ENCODE measurements at places on chromosomes 16 and 17. TPM values are rescaled to one million over a fixed set of nuclear protein-coding genes. Genes with fewer than 3 reads are reported as not detected.

The CHST4 gene
- total RNA-seq, result not detected

The B4GALNT2 gene
- total RNA-seq, result 0.09 TPM

The OR2C1 gene
- 0.80 TPM for total RNA-seq

The TMIGD1 gene
- total RNA-seq, result not detected

The SEPTIN12 gene
- total RNA-seq, result not detected

The MMP28 gene
- total RNA-seq, result 0.59 TPM

The FSCN2 gene
- total RNA-seq, result 5.5 TPM

The RIPOR1 gene
- 136 TPM for total RNA-seq

The CDH1 gene
- 8.2 TPM for total RNA-seq

The SLC35G6 gene
- total RNA-seq, result not detected

The HASPIN gene
- 6.7 TPM for total RNA-seq

DNA sequence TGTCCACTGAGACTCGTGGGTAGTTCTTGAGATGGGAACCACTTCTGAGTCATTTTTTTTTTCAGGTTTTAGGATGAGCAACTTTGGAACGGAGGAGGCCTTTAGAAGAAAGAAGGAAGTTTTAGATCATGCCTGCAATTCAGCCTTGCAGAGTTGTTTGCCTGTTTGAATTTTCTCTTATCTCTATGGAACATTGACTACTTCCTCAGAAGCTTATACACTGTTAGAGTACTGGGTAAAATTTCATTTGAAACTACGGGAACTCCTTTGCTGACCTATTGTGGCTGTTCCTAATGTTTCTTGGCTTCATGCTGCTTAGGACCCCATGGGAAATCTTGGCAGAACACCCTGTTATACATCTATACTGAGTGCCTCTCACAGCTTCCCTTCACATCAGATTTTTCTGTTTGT lies 70.8 kb downstream of the MAP2K6 start:
- no peak for DNase-seq

DNA sequence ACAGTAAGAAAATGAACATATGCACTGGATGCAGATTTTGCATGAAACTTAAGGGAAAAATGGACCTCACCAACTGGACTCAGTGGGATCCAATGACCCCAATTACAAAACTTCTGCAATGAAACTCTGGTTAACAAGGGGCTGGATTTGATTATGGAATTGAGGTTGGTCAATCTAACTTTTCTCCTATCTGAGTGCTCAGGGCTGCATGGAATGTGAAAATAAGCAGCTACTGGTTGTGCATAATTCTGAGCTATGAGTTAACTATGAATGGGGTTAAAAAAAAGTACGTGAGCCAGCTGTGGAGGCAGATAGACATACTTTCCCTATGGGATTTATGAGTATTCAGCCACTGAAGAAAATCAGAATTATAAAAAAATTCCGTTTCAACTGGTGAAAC lies 9.2 kb downstream of the FAM20A start:
- no peak for DNase-seq

DNA sequence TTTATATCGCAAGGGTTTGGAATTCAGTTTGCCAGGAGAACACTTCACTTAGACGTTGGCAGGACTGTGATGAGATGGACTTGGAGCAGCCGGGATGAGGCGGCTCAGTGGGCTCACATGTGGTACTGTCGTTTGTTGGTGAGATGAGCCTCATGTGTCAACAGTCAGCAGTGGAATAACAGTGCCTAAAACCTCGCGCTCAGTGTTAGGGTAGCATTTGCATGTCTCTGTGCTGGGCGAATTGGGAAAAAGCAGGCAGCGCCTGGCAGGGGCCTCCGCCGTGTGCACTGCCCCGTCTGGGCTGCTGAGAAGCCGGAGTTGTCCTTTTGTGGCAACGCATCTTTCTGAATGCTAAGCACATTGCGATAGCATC lies 49.7 kb downstream of the CRISPLD2 start:
- DNase-seq, result no peak

DNA sequence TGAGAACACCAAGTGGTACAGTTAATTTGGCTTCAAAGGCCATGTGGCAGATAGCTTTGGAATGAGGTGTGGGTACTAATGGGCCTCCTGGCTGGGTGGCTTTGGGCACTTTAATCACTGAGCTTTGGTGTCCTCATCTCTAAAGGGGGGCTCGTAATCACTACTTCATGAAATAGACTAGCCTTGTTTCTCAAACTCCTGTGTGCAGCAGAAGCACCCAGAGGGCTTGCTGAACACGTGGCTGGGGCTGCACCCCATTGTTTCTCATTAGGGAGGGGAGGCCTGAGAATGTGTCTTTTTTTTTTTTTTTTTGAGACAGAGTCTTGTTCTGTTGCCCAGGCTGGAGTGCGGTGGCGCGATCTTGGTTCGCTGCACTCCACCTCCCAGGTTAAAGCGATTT lies 5.8 kb downstream of the EPN2 start:
- DNase-seq, result no peak

- DNase-seq, result no peak
These were observed 79.6 kb downstream of the CRISPLD2 start for GRCh38 chr16:84899414-84899813.

DNA sequence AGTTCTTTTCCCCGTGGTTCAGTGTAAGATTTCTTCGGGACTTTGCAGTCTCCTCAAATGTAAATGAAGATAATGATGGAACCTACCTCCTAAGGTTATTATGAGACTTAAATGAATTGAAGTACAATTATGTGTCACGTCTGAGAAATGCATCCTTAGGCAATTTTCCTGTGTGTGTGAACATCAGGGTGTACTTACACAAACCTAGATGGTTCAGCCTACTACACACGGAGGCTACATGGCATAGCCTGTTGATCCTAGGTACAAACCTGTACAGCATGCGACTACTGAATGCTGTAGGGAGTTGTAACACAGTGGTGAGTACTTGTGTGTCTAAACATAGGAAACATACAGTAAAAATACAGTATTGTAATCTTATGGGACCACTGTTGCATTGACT lies 1.1 kb upstream of the FAM20A start:
- no peak for DNase-seq

- no peak for DNase-seq
These were observed 6.9 kb upstream of the BPTF start for GRCh38 chr17:67818110-67819002.

- no peak for DNase-seq
These were observed 56.4 kb downstream of the ABR start for GRCh38 chr17:1123393-1123831.

DNA sequence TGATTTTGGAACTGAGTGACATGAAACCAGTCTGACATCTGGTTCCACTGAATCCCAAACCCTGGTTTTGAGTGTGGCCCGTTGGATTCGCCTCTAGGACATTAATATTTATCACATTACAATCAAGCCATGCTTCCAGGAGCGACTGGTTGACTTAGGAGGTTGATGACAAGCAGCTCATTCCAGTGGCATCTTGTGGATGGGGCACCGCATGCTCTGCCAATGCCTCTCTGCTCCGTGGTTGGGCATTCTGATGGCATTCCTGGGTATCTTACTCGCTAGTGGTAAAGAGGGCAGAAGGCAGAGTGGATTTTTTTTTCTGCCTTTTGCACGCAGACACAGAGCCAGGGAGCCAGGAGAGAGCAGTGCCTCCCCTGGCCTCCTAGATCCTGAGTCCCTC lies 31.4 kb downstream of the CACNG4 start:
- no peak for DNase-seq

DNA sequence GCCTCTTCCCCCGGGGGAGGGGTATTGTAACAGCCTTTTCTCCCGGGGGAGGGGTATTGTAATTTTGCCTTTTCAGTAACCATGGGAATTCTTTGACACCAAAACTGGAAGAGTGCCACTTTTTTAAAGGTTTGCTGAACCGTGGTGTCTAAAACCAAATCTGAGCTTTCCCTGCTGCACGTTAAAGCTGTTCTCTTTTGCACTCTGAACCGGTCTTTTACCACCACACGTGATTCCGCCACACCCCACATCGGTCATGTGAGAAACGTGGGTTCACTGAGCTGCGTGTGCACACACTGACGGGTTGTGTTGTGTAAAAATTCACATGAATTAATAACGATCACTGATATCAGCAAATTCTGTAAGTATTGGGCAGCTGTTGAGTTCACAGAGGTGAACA lies 9.2 kb upstream of the ACSF3 start:
- no peak for DNase-seq

- DNase-seq, result no peak
These were observed 15.0 kb downstream of the PLCD3 start for GRCh38 chr17:45117334-45117733.

DNA sequence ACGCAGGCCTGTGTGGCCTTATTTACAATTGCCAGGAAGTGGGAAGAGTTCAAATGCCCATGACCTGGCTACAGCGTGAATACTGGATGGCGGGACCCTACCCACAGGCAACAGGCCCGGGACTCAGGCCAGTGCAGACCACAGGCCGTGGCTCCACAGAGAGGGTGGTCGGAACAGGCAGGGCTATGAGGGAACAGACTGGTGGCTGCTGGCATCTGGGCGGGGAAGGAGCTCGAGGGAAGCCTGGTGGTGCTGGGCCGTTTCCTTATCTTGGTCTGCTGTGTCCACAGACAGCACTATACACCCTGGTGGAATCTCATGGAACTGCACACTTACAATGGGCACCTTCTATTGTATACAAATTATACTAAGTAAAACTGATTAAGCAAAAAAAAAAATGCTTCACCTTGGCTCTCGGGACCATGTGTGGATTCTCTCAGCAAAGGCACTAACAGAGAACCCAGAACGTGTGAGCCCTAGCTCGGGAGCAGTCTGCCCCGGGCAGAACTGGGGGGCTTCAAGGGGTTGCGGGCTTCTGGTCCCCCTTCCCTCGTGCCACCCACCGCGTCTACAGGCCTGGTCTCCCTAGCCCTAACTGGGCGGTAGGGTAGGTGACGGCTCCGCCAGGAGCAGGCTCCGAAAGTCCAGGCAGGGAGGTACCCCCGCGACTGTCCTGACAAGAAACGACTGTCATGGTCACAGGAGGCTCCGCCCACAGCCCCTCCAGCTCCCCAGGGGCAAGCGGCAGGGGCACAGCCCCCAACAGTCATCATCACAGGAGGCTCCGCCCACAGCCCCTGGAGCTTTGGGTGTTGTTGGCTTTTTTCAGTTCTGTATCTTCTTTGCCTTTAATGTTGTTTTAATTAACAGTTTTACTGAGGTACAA lies 21.8 kb downstream of the CEP131 start:
- no peak for DNase-seq

GRCh38 chr16:29824589-29825144 lies 4.4 kb downstream of the MVP start:
- DNase-seq, result no peak

- DNase-seq, result no peak
These were observed 14.3 kb downstream of the KPNB1 start for GRCh38 chr17:47663912-47664623.
